ENCODE measurements at places on chromosomes 13 and 19.

GRCh38 chr19:45117167-45117594, 24.2 kb downstream of the PPP1R37 start:
- no peak for DNase-seq

GRCh38 chr13:48448285-48448958, 35.5 kb upstream of the LPAR6 start:
- no peak for DNase-seq

GRCh38 chr13:106038752-106039151, 496.7 kb downstream of the EFNB2 start:
- peak; percentile 4 for DNase-seq

DNA sequence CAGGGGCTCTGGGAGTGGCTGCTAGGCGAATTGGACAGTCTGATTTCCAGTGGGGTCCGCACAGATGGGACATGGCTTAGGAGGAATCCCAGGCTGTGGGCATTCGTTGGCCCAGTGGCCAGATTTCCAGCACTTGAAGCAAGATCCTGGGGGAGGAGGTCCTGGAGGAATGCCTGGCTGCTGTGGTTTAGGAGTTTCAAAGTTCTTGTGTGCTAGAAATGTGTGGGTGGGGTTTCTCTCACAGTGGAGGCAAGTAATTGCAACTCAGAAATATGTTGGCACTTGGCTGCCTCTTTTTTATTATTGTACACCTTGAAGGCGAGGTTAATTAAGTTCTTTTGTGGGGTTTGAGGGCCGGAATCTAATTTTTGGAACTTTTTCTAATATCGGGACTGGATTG, 17.1 kb downstream of the IGFL3 start:
- DNase-seq, result no peak

DNA sequence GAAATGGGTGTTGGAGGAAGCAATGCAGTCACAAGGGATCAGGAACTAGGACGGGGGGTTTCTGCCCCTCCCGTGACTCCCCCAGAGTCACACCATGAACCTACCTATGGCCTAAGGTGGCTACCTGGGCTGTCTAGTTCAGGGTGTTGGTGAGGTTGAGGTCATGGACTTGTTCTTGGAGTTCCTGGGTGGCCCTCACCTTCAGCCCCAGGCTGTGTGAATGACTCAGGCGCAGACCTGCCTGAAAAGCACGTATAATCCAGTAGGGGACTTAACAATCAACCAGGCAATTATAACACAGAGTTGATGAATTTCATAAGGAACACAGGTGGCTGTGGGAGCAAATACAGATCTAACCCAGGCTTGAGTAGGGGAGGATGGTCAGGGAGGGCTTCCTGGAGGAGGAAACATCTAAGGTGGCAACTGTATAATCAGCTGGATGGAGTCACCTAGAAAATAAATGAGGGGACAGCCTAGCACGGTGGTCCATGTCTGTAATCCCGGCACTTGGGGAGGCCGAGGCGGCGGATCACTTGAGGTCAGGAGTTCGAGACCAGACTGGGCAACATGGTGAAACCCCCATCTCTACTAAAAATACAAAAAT, 25.6 kb upstream of the ADGRE1 start:
- peak; percentile 72 for DNase-seq

- DNase-seq, result no peak
Measured at GRCh38 chr19:33418461-33418860, 45.0 kb downstream of the CEBPG start.

DNA sequence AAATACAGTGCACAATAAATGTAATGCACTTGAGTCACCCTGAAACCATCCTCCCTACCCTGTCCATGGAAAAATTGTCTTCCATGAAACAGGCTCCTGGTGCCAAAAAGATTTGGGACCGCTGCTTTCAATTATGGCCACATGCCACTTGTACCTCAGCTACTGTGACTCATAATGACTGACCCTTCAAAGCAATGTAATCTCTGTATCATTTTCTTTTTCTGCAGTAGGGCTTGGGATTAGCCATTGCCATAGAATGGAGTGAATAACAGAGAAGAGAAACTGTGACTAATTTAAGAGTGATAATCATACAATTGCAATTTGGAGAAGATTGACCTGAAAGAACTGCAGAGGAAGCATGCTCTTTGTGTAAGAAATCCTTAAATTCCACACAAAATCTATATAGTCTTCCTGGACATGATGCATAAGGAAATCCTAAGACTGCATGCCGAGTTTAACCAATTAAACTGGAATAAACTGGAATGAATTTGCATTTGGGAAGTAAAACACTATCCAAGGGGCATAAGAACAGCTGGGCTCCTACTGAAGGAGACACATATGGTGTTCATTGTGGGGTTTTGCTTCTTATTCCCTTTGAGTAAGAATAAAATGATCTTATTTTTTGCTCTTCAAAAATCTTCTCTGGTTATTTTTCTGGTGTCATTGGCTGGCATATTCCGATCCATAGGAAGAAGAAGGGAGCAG, 59.5 kb upstream of the SLC7A1 start:
- no peak for DNase-seq

DNA sequence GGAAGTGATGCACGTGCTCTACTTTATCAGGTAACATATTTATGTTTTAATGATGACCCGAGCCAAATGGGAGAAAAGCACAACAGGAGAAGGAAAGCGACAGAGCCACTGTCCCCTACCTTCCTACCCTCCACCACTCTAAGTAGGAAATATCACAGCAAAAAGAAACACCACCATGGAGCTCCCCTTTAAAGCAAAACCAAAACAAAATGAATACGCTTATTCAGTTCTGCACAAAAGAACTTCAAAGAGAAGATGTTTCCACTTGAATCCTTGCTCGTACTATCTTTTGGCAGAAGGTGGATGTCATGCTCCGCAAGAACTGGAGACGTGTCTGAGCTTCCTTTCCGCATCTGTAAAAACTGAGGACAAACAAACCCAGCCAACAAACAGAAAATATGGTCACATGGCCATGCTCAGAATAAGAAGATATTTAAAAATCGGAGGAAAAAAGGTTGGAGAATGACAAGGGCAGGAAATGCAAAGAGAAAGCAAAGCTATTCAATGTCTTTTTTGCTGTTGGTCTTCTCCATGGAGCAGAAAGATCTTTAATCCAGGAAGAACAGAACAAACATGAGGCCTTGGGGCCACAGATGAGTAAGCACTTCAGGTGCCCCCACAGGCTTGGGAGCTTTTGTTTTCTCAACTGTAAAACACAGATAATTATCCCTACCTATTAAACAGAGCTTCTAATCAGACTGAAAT, 19.5 kb downstream of the N4BP2L1 start:
- no peak for DNase-seq

- no peak for DNase-seq
Measured at GRCh38 chr13:76609643-76610042, 276.6 kb downstream of the KCTD12 start.

DNA sequence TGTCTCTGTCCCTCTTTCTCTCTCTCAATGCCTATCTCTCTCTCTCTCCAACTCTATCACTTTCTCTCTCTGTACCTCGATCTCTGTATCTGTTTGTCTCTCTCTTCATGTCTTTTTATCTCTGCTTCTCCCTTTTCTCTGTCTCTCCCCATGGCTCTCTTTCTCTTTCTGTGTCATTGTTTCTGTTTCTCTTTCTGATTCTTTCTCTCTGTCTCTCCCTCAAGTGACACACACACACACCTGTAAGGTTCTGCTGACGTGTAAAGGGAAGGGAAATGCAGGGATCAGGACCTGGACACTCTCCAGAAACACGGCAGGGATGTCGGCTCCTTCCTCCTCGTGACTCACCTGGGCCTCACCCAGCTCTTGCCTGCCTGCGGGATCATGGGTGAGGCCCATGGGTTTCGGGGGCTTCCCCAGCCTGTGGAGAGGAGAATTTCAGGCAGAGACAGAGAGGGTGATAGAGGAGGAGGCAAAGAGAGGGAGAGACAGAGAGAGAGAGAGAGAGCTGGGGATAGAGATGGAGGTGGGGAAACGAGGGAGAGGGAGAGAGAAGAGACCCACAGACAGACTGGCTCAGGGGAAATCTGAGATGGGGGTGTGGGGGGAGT, 5.4 kb upstream of the PLAUR start:
- DNase-seq, result peak; percentile 18

DNA sequence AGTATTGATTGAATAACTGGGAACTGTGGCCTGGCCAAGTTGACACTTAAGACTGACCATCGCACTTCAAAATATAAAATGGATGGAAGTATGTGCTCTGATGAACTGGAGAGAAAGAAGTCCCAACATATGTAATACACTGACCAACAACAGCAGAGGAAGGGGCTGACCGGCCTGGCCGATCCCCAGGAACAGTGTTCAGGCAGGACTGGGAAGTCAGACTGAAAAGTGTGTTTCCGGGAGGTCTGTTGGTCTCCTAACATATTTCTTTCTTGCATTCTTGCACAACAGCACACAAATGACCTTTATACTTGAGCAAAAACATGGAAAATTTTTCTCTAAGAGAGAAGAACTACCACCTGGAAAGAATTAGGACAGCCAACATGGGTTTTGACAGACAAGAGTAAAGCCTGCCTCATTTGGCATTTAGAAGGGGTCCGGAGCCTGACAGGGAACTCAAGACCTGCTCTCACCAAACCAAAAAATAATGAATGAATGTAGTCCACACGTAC, 297.8 kb downstream of the OXGR1 start:
- DNase-seq, result no peak

Measured in trophoblast cell (in vitro differentiated cells and primary cell).